HTR-8/SVneo (cell line): ENCODE measurements at places on chromosomes 11 and 22.

DNA sequence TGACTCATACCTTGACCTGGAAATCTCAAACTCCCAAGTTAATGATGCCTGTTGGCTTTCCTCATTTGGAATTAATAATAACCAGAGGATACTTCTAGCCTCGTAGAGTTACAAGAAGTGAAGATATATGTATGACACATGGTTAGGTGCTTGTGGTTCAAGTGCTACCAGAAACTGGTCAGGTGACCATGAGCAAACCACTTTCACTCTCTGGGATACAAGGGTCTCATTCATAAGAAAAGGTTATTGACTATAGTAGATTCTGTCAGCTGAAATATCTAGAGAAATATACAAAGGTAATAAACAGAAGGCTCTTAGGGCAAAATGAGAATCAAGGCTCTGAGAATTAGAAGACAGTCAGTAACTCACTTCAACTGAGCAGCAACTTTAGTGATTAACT is 233.3 kb downstream of the KCNA4 start:
- no peak for DNase-seq

DNA sequence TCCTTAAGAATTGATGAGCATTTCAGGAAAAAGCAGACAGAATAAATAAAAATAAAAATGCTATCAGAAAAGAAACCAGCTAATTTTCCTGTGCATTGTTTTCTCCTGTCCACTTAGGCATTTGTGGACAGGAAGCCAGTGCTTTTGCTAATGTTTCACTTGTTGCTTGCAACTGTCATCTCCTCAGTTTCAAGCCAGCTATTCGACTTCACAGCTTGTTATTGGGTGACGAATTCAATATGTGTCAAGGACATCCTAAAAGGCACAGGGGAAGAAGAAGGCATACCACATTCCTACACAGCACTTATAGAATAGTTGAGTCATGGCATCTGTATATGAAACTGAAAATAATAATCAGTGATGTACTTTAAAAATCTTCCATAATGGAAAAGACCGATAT is 530.6 kb upstream of the KIRREL3 start:
- no peak for DNase-seq

DNA sequence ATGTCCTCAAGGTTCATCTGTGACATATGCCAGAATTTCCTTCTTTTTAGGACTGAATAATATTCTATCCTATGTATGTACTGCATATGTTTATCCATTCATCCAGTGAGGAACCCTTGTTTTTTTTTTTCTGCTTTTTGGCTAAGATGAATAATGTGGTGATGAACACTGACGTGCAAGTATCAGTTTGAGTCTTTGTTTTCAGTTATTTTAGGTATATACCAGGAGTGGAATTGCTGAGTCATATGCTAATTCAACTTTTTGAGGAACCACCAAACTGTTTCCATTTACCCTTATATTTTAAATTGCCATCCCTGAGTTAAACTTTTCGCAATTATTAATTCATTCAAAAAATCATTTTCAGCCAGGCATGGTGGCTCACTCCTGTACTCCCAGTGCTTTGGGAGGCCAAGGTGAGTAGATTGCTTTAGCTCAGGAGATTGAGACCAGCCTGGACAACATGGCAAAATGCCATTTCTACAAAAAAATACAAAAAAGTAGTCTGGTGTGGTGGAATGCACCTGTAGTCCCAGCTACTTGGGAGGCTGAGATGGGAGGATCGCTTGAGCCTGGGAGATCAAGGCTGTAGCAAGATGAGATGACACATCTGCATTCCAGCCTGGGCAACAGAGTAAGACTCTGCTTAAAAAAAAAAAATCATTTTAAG is 64.2 kb downstream of the MICAL2 start:
- DNase-seq: no peak

DNA sequence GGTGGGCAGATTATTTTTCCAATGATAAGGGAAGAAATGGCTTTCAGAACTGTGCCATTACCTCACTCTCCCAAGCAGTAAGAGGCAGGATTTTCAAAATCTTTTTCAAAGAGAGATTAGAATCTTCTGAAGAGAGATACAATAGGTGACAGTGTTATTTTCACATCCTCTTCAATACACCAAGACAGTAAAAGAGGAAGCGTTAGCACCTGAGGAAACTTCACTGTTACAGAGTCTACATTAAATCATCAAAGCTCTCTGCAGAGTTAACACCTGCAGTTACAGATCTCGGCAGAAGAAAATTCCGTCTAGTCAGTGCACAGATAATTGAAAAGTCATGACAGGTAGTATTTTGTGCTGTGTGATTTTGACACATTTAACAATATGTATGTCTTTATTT is 144.9 kb downstream of the PGR start:
- no peak for DNase-seq

DNA sequence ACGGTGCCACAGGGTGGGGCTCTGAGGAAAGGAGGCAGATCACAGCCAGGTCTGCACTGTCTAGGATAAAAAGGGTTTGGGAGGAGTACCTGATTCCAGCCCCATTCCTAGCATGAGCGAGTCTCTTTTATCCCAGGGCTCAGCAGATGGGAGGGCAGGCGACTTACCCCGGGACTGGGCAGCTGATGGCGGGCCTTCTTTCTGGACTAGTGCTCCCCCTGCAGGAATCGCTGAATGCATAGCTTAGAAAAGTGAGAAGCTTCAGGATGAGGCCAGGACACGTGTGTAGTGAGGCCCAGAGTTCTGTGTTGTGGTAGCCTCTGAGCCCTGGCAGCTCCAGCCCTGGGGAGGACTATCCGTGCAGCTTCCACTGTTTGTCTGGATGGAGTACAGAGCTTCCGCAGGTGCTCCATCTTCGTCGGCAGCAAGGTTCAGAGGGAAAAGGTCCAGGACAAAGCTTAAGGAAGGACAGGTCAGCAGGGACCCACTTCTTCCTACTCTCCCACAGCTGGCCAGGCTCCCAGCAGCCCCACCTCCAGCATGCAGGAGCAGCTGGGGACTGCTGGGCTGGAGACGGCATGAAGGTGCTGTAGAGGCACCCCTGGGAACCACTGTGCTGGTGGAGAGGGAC is 30.4 kb downstream of the COMMD9 start:
- DNase-seq: peak; percentile 68

DNA sequence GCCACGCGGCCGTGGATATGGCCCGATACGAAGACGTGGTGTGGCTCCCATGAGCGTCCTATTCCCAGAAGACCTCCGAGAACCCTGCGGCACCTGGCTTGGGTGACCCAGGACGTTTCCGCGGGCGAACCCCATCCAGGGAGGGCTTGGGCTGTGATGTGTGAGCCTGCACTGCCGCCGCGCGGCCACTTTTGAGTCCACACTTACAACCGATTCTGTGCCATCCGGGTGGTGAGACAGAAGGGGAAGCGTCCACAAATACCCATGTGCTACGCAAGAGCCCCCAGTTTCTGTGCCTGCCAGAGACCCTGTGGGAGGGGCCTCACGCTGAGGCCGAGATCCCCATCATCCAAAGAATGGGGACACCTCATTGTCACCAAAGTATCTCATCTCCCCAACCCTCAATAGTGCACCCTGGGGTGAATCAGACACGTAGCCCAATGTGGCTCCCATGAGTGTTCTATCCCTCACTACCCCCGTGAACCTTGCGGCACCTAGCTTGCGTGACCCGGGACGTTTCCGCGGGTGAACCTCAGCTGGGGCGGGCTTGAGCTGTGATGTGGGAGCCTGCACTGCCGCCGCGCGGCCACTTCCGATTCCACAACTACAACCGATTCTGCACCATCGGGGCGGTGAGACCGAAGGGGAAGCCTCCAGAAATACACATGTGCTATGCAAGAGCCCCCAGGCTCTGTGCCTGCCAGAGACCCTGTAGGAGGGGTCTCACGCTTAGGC is 4.6 kb upstream of the H19 start:
- no peak for DNase-seq

- no peak for DNase-seq
These were observed 769.8 kb downstream of the METTL15 start for GRCh38 chr11:28878025-28878424.

- DNase-seq: no peak
These were observed 20.1 kb upstream of the NXPE4 start for GRCh38 chr11:114615448-114616361.

DNA sequence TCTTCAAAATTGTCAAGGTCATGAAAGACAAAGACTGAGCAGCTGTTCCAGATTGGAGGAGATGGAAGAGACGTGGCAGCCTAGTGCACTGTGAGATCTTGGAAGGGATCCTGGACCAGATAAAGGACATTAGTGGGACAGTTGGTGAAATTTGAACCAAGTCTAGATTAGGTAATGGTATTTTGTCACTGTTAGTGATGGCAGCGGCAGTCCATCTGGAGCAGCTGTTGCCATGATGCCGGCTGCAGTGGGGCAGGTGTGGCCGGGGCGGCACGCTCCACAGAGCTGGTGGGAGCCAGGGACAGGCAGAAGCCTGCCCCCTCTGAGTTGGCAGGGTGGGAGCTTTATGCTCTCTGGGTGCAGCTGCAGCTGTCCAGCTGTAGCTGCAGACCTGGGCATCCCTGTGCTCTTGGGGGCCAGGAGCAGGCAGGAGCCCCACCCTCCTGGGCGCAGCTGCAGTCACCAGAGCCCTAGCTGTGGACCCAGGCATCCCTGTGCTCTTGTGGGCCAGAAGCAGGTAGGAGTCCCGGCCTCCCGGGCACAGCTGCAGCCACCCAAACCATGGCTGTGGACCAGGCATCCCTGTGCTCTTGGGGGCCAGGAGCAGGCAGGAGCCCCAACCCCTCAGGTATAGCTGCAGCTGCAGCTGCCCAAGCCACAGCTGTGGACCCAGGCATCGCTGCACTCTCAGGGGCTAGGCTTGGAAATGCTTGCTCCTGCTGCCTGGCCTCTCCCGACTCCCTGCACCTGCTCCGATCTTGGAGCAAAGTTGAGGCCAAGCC is 20.7 kb downstream of the DIXDC1 start:
- no peak for DNase-seq

DNA sequence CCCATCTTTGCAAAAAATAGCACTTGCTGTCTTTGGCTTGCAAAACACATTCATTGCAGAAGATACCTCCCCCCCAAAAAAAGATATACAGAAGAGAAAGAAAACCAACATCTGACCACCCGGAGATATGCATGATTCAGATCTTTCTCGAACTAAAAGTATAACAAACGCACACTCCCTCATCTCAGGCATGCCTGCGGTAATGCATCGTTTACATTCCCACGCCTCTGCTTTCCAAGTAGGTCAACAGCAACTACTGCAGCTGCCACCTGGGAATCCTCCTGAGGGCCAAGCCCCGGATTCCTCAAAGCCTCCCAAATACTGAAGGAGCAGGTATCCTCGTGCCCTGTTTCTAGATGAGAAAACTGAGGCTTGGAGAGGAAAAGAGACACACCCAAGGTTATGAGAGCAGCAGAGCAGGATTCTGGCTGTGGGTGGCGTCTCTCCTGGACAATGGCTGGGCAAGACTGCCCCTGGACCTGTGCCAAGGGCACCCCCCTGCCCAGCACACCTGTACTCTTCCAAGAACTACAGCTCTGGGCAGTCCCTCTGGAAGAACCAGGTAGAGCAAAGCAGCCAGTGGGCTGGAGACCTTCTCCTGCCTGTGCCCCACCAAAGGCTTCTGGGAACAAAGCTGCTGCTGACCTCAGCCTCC is 38.1 kb downstream of the NUP50 start:
- DNase-seq: no peak

DNA sequence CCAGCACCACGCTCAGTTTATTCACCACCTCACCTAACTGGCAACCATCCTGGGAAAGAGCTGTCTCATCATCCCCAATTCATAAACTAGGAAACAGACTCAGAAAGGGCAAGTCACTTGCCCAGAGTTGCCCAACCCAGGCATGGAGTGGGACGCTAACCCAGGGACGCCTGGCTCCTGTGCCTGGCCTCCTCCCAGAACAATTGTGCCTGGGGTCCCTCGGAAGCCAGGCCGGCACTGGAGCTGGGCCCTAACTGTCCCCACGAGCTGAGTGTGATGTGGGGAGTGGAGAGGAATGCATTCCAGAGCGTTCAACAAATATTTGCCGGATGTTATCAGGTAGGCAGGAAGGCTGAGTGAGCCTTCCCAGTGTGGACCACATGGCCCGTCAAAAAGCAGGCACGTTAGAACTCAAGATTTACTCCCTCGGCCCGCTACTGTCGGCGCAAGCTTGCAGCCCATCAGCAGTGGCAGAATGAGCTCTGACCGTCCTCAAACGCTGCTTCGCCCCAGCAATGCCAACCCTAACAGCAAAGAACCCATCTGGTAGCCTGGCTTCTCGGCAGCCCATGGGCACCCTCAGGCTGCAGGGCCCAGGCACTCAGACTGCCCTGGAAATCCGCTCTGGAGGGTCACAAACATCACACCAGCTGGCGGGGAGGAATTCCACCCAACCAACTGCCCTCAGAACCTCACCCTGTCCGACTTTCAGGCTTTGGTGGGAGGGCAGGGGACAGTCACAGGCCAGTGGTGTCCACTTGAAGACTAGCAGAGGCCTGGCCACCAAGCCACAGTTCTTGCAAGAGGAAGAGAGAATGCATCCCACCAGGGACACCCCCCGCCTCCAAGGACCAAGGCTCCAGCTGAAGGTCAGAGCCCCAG is 35.6 kb downstream of the MYH9 start:
- no peak for DNase-seq
